ENCODE measurements at places on chromosomes 1 and 21. TPM values are rescaled to one million over a fixed set of nuclear protein-coding genes. Genes with fewer than 3 reads are reported as not detected.
A peak's percentile ranks its signal among the peaks of the same experiment; 100 is the strongest.

- DNase-seq = no peak
Observed at GRCh38 chr1:18142471-18142870, 34.9 kb downstream of the IGSF21 start.

- DNase-seq = no peak
Observed at GRCh38 chr1:30310966-30311742, 412.2 kb downstream of the MATN1 start.

DNA sequence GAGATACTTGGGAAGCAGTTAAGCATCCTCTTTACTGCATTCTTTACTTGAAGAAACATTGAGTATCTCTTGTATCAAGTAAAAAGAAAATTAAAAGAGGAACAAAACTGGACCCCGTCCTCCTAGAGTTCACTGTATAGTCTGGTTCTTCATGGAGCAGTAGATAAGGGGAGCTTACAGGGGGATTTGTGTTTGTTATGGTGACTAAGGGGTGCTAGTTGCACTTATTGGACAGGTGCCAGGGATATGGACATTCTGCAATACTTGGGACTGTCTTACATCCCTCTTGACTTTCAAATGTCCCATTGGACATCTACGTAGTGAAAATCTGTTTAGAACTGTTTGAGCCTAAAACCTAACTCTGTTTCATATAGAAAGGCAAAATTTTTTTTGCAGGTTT lies 67.2 kb downstream of the ALG14 start:
- no peak for DNase-seq

DNA sequence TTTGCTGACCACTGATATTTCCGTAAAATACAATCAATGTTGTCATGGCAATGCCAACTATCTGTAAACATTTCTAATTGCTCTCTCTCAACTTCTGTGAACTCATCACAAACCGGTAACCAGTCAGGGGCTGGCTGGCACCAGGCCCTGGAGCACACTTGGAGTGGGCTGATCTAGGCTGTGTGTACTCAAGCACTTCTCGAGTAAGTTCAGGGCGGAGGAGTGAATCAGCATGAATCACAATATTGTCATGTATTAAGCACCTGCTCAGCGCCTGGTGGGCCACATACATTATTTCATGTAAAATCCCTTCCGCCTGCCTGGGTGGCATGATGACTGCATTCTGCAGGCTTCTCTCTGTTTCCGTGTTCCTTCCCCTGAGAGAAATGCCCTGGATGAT lies 212.4 kb downstream of the FOXD2 start:
- DNase-seq = peak; percentile 65

GRCh38 chr21:27079636-27080240 lies 112.8 kb upstream of the ADAMTS5 start:
- no peak for DNase-seq

OR2T35 gene
- total RNA-seq = not detected

DNA sequence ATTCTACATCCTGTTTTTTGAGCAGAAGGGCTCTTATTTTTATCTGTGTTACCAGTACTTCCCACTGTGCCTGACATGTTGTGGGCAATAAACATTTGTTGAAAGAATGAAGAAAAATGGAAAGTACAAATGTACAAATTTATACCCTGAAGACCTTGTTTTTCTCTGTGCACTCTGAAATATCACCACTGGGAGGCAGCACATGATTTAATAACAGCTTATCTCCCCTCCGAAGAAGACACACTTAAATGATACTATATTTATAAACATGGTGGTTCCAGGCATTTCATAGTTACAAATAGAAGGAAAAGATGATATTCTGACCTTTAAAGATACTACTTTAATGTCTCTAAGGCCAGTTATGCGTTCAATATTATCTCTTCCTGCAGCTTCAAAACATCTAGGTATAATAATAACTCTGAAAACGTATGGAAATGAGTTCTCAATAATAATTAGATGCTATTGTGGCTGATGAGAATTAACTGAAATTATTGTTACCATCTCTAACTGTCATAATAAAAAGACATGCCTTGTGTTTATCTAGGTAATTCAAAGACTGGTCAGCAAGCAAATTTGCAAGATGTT lies 12.8 kb downstream of the DYNLT5 start:
- DNase-seq = peak; percentile 75

DNA sequence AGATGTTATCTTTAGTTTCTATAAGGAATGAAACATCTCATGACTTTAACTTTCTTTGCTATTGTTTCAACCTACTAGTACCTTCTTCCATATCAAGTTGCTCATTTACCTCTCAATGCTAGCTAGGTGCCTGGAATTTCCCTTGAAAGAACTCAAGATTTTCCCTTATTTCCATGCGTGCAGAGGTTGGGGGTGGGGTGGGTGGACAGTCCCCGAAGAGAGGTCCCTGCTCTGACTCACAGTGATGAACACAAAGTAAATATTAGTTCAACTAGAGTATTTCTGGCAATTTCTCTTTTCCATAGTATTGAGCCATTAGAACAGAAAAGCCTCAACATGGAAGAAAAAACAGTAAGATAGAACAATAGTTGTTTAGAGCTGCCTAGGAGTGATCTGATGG lies 239.0 kb upstream of the ZP4 start:
- DNase-seq = no peak

DNA sequence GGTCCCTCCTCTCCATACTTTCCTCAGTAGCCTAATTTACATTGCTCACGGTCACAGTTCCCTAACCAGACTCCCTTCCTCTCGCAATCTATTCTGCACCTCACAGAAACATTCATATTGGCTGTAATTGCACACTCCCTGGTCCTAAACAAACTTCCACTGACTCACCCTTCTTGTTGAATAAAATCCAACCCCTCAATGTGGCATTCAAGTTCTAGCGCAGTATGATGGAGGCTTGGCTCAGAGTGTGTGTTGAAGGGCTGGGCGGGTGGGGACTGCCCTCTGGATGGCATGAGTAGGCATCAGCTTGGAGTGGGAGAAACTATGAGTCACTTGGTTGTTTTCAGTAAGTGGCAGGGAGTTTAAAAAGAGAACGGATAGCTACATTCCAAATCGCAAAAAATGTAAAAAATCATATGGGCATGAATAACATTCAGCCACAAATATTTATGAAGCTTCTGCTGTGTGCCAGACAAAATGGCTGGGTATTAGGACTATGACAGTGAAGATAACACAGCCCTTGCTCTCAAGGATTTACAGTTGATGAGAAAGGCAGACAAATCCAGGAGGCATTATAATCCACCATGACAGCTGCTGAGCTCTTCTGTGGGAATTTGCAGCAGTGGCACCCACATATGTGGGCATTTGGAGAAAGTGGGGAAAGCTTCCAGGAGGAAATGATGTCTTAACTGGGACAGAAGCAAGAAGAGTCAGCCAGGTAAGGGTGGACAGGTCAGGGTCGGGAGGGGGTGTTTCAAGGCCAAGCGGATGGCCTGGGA lies 42.2 kb upstream of the LYST start:
- DNase-seq = peak; percentile 81

DNA sequence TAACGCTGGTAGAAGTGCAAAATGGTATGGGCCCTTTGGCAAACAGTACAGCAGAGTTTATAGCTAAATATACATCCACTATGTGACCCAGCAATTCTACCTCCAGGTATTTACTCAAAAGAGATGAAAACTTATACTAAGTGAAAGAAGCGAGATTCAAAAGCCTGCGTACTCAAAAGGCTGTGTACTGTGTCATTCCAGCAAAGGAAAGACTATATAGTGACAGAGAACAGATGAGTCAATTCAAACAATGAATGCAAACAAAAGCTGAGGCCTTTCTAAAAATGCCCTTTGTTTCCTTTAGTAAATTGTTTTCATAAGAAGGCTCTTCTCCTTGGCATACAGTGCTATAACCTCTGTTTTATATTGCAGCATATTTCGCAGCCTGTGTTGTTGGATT lies 268.8 kb upstream of the CSF3R start:
- DNase-seq = no peak

TCHHL1 gene
- total RNA-seq = not detected

- no peak for DNase-seq
Observed at GRCh38 chr1:30786264-30786991, 28.9 kb upstream of the LAPTM5 start.

STXBP3 gene
- 78.7 TPM for total RNA-seq

DNA sequence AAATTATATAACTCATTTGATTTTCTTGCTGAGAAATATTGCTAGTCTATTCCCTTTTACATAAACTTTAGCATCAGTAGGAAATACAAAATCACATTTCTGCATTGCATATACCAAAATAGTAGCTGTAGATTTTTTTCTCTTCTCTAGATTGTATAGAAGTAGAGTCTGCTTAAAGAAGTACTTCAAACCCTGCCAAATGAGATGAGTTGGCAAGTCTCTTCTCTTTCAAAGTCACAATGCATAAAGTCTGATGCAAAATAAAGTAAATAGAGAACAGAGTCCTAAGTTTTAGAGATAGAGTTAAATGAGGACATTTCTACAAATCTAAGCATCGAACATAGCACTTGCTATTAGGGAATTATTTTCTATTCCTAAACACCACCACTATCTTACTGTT lies 6.4 kb downstream of the PLPPR4 start:
- DNase-seq = no peak

- no peak for DNase-seq
Observed at GRCh38 chr1:239630767-239631166, 244.4 kb downstream of the CHRM3 start.

OLIG2 gene
- not detected for total RNA-seq

- no peak for DNase-seq
Observed at GRCh38 chr1:245070836-245071615, 83.8 kb upstream of the KIF26B start.

GRCh38 chr1:93446837-93447451 lies 974 bp upstream of the FNBP1L start:
- no peak for DNase-seq

GRCh38 chr1:165073185-165074007 lies 283.1 kb downstream of the LMX1A start:
- DNase-seq = peak; percentile 73
